ENCODE measurements at places on chromosomes 2 and 18.

DNA sequence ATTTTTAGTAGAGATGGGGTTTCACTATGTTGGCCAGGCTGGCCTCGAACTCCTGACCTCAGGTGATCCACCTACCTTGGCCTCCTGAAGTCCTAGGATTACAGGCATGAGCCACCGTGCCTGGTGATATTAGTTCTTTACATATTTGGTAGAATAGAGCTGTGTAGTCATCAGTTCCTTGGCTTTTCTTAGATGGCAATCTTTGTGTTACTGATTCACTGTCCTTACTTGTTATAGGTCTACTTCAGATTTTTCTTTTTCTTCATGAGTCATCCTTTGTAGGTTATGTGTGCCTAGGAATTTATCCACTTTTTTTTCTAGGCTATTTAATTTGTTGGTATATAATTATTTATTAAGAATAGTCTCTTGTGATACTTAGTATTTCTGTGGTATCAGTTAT is 30.3 kb upstream of the ZSWIM2 start:
- DNase-seq = no peak

DNA sequence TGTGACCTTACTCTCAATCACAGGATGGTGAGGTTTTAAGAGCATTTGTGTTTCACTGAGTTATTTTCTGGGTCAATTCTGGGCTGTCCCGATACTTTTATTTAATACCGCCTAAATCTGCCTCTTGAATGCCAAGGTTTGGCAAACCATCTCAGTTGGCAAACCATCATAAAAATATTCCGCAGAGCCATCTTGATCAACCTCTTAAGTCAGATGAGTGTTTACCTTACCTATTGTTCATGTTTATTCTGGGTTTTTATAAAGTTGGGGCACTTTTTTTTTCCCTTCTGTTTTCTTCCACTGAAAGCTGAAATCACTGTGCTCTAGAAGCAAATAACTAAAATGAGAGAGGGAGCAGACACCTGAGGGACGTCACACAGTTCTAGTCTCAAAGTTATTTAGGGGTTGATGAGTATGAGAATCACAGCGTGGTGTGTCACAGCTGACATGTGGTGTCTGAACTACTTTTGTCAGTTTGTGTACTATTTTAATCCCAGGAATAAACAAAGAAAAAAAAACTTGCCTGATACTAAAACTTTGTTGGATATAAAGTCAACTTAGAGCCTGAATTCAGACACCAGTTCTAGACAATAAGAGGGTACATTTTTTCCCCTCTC is 48.6 kb downstream of the ETAA1 start:
- no peak for DNase-seq

- DNase-seq = no peak
Measured at GRCh38 chr2:119156891-119157773, 1.4 kb downstream of the C1QL2 start.

DNA sequence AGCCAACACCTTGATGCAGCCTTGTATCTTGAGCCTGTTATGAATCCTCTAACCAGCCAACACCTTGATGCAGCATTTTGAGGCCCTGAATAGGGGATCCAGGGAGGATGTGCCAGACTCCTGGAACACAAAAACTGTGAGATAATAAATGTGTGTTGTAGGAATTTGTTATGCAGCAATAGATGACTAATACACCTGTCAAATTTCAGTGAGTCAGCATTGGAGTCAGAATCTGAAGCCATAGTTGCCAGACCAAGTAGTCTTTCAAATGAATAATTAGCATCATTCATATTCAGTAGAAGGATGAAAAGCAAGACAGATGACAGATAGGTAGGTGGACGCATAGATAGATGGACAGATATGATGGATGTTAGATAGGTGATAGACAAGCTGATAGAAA is 942.5 kb upstream of the SLC39A10 start:
- DNase-seq = no peak

DNA sequence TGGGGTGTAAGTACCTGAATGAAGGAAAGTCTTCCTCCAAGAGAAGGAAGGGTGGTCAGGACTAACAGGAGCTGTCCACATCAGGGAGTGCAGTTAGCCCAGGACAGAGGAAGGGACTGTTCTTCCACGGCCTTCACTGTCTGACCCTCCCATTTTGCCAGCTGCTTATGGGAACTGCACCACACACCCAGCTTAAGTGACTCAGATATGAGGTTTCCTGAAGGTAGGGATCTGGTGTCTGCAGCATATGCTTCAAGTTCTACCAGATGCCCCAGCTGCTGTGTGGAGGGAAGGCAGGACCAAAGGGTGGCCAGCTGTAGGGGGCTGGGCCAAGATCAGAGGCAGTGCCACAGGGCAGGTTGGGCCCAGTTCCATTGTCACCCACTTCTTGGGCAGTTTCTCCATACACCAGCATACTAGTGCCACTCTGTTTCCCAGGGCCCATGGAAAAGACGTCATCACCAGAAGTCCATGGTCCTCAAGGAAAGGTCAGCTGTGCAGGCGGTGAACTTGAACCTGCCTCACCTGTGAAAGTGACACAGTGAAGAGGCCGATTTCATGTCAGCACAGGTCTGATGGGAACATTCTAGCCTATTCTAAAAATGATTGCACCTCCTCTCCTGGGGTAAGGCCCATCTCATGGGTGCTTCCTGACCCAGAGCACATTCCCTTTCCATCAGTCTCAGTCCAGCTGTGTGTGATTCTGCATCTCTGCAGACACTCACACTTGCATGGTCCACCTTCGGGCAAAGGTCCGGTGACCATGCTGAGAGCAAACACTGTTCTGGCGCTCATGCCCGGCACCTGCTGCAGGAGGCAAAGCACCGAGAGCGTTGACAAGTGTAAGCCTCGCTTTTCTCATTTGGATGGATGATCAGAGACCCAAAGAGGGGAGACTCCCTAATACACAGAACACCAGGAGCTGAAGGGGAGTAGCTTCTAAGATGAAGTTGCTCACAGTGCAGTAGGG is 68.0 kb downstream of the ACAA2 start:
- peak; percentile 40 for DNase-seq

GRCh38 chr2:96320728-96321622 is 4.1 kb upstream of the ITPRIPL1 start:
- DNase-seq = no peak

GRCh38 chr2:117945296-117945695 is 68.6 kb downstream of the CCDC93 start:
- DNase-seq = no peak

DNA sequence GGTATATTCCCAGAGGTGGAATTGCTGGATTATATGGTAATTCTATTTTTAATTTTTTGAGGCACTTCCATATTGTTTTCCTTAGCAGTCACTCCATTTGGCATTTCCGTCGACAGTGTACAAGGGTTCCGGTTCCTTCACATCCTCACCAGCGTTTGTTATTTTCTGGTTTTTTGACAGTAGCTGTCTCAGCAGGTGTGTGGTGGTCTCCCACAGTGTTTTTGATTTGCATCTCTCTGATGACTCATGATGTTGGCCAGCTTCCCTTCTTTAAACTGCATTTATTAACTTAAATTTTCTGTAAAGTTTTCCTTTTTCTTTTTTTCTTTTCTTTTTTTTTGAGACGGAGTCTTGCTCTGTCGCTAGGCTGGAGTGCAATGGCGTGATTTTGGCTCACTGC is 19.7 kb downstream of the SH3BP4 start:
- DNase-seq = peak; percentile 38

- DNase-seq = no peak
Measured at GRCh38 chr2:118807668-118808428, 39.6 kb downstream of the EN1 start.

GRCh38 chr2:99571021-99571420 is 81.2 kb upstream of the REV1 start:
- DNase-seq = no peak

GRCh38 chr2:49021271-49021670 is 133.0 kb downstream of the FSHR start:
- no peak for DNase-seq

DNA sequence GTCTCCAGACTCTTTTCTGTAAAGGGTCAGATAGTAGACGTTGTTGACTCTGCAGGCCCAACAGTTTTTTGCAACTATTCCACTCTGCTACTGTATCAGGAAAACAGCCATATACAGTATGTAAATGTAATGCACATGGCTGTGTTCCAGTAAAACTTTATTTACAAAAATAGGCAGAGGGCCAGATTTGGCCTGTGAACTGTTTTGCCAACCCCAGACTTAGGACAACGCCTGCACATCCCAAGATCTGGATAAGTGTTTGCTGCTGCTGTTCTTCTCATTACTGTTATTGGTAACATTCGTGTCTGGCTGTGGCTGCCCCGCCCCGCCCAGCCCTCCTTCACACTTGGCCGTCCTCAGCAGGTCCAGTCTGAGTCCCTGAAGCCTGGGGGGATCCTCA is 94.6 kb upstream of the MCFD2 start:
- DNase-seq = no peak

- DNase-seq = peak; percentile 95
Measured at GRCh38 chr2:60516383-60516811, 37.1 kb downstream of the BCL11A start.

DNA sequence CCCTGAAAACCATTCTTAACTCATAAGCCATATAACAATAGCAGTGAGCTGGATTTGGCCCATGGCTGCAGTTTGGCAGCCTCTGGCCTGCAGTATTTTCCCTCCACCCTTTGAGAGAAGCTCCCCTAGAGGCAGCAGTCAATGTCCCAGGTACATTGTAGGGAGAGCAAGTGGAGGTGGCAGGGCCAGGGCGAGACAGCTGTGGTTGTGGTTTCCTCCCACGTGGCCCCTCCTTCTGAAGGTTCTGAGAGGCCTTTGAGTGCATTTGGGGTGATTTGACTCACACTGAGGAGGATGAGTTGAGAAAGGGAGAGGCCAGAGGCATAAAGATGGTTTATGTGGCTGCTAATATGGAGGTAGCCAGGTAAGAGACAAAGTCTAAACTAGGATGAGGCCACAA is 45.5 kb upstream of the LDAH start:
- no peak for DNase-seq

- DNase-seq = no peak
Measured at GRCh38 chr2:83844490-83844889, 614.6 kb downstream of the SUCLG1 start.

GRCh38 chr2:60535685-60536312 is 17.7 kb downstream of the BCL11A start:
- DNase-seq = no peak

DNA sequence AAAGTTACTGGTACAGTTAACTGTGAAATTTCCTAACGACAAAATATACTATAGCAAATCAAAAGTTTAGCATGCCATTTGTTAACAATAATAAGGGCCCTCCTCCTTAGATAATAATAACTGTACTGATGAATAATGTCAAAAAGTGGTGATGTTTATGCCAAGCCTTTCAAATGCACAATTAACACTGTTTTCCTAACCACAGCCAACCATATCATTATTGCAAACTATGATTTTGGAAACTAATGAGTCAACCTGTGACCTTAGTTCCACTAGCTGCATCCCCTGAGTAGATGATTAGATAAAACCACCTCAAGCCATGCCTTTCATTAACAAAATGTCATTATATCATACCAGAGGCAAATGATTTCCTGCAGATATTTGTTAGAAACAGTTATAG is 25.1 kb upstream of the GPR75 start:
- no peak for DNase-seq
